ENCODE measurements at places on chromosomes 1 and 21. TPM values are rescaled to one million over a fixed set of nuclear protein-coding genes. Genes with fewer than 3 reads are reported as not detected.

- DNase-seq, result no peak
Measured at GRCh38 chr21:33852485-33852884, 63.1 kb downstream of the ATP5PO start.

The RBM11 gene
- total RNA-seq, result 1.9 TPM

- no peak for DNase-seq
Measured at GRCh38 chr21:46537026-46537425, 67.9 kb downstream of the S100B start.

- DNase-seq, result no peak
Measured at GRCh38 chr1:169363046-169363730, 4.4 kb downstream of the NME7 start.

The HSD3B1 gene
- not detected for total RNA-seq

The TMEM51 gene
- total RNA-seq, result 0.24 TPM

The HMCN1 gene
- total RNA-seq, result 0.02 TPM
